Stimulated activated CD8-positive, alpha-beta memory T cell treated with anti-CD3 and anti-CD28 coated beads, Interleukin-2, amount 100 ng/mL, for 48 hours (primary cell): ENCODE measurements at places on chromosomes 2 and 18.

GRCh38 chr18:50659091-50660003 lies 99.5 kb downstream of the MAPK4 start:
- DNase-seq: no peak

DNA sequence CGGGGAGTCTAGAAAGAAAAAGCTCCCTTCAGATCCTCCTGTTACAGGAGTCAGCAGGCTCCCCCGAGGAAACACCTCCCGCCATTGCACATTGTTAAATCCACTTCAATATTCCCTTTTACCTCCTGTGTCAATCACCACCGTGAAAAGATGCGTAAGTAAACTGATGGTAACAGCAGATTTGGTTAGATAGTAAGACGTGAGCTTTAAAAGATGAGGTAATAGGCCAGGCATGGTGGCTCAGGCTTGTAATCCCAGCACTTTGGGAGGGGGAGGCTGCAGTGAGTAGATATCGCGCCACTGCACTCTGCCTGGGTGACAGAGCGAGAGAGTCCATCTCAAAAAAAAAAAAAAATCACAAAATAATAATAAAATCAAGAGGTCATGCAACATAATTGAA lies 15.2 kb upstream of the NCL start:
- DNase-seq: no peak

GRCh38 chr2:39930175-39930917 lies 151.3 kb upstream of the THUMPD2 start:
- DNase-seq: no peak

GRCh38 chr2:220555961-220556630 lies 928.7 kb downstream of the SLC4A3 start:
- DNase-seq: no peak

DNA sequence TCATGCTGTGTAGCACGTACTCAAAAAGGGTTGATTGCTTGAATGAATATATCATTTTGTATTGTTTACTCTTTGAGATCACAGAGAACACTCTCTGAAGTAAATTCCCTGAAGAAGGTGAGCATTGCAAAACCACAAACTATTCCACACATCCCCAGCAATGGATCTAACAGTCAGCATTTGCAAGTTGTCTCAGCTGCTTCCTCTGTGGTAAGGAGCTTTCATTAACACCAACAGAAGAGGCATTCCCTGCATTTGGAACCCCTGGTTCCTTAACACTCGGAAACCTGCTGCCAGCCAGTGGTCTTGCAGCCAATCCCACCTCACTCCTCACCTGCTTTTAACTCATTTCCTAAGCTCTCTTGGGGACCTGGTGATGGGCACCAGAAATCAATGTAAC lies 108.4 kb downstream of the IRS1 start:
- no peak for DNase-seq
